ENCODE measurements at places on chromosomes 1 and 21.

GRCh38 chr1:22969304-22969709 lies 3.4 kb downstream of the LACTBL1 start:
- peak; percentile 51 for DNase-seq

GRCh38 chr1:230268371-230269170 lies 157.6 kb downstream of the PGBD5 start:
- no peak for DNase-seq

GRCh38 chr1:172515927-172516326 lies 17.0 kb upstream of the SUCO start:
- no peak for DNase-seq

GRCh38 chr1:107414550-107414949 lies 273.7 kb downstream of the NTNG1 start:
- no peak for DNase-seq

DNA sequence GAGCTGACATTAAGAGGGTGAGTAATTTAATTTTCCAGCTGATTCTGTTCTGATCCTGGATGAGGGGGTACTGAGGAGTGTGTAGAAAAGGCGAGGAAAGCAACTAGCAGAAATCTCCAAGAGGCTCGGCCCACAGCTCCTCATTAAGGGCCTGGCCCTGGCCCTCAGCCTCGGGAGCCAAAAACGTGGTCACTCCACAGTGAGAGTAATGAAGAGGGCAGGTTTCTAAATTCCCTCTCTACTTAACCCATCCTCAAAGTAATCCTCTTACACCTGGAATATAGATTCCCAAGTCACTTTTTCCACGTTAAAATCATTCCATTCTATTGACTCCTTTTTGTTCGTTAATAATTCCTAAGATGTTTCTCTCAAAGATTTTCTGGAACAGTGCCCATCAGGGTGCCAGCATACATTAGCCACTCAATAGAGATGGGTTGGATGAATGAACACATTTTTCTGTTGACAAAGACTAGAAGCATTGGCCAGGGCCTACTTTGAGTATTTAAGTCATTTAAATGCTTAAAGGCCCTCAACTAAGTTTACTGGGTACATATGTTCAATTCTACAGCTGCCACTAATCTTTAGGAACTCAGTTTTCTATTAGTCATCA lies 1.1 kb upstream of the COL11A1 start:
- peak; percentile 54 for DNase-seq

GRCh38 chr1:32876341-32877210 lies 5.9 kb upstream of the FNDC5 start:
- peak; percentile 55 for DNase-seq

DNA sequence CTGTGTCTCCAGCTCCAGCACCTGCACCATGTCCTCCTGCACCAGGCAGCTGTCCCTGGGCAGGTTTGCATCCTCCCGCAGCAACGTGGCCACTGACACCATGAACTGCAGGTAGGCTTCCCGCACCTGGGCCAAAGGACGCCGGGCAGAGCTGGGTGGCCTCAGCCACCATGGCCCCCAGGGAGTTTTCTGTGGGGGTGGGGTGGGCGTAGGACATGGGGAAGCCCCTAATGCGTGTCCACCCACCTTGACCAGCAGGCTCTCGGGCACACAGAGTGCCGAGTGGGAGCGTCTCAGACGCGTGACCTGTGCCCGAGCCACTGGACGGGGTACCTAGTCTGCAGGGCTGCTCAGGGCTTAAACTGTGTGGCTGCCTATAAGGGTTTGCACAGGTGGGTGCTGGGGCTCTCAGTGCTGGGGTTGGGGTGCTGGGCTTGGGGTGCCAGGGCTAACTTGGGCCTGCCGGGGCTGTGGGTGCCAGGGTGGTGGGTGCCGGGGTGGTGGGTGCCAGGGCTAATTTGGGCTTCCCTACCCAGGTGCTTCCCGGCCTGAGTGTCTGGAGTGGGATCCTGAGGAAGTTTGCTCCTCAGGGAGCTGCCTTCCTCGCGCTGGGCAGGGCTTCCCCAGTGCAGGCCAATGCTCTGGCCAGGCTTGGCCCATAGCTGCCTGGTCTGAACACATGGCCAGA lies 17.7 kb downstream of the PRXL2B start:
- no peak for DNase-seq

GRCh38 chr1:112320058-112320457 lies 76.0 kb upstream of the CTTNBP2NL start:
- DNase-seq: no peak

DNA sequence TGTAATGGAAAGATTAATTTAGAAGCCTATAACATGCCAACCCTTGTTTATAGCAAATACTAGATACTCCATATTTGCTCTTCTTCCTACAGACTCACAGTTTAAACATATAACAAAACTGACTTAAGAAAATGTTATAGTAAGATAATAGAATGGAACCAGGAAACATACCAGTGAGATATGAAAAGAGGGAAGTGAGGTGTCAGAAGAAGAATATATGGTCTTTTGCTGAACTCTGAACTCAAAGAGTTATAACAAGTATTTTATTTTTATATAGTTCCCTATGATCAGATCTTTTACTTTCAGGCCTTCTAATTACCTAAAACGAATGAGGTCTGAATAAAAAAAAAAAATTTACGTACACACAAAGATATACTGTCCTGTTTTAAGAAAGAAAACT lies 20.9 kb downstream of the TMED5 start:
- DNase-seq: no peak

- peak; percentile 88 for DNase-seq
Measured at GRCh38 chr1:112704934-112705627, 1.8 kb downstream of the RHOC start.

DNA sequence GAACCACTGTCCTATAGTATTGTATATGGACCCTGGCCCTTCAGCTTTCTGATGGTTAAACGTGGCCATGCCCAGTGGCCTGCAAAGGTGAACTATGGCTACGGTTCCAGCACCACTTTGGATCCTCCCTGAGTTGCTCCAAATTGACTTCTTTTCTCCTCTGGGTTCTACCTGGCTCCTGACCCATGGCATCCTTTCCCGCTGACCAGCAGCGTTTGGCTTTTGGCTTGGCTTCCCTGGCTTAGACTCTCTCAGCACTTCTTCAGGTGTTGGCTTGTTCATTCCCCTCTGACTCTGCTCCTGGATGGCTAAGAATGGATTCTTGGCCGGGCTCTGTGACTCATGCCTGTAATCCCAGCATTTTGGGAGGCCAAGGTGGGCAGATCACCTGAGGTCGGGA lies 152.9 kb downstream of the CNIH3 start:
- DNase-seq: no peak

- DNase-seq: no peak
Measured at GRCh38 chr1:236677641-236678235, 8.6 kb upstream of the ACTN2 start.

DNA sequence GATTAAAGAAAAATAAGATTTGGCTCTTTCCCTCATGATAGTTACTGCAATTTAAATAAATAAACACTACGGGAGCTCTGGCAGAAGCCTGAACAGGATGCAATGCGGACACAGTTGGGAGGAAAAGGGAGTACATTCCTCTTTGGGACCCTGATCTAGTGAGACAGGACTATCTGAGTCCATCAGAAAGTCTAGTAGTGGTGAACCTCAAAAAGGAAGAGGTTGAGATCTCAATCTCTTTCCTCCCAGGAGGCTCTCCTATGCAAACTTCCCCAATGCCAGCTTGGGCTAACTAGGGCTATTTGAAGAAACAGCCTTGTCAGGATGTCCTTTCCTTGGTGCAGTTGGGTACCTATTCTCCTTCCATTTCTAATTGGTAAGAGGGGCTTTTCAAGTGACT lies 4.9 kb upstream of the ABCD3 start:
- no peak for DNase-seq

GRCh38 chr1:5811419-5811818 lies 180.8 kb downstream of the NPHP4 start:
- peak; percentile 46 for DNase-seq

GRCh38 chr1:9615316-9616063 lies 26.8 kb downstream of the TMEM201 start:
- DNase-seq: no peak

DNA sequence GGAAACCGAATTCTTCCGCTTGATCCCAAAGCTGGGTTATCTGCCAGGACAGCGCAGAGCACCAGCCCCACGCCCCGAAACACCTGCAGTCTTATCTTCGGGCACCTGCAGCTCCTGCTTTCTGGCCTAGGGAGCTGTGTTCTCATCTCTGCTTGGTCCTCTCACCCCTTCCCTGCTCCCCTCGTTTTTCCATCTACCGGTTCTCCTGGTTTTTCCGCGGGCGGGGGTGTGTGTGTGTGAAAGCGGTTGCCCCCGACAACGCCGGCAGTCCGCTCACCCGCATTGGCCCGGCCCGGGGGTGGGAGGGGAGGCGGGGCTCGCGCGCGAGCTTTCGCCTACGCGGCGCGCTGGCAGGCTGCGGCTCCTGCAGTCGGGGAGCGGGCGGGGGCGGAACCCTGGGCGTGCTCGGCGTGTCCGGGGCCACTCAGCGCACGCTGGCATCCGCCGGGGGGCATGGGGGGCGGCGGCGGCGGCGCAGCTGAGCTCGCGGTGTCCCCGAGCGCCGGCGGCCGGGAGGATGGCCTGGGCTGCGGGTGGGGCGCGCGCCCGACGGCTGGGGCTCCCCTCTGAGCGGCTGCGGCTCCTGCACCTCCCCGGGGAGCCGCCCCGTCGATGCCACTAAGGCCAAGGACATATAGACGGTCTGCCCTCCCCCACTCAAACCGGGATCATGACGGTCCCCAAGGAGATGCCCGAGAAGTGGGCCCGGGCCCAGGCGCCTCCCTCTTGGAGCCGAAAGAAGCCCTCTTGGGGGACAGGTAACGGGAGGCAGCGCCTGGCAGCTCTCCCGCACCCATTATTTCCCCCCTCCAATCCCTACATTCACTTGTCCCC lies 3.2 kb downstream of the ATP8B2 start:
- peak; percentile 89 for DNase-seq

GRCh38 chr1:36872858-36873257 lies 161.5 kb downstream of the GRIK3 start:
- no peak for DNase-seq

- DNase-seq: no peak
Measured at GRCh38 chr1:200524092-200524491, 96.5 kb downstream of the KIF14 start.

GRCh38 chr1:94962409-94963265 lies 35.7 kb upstream of the CNN3 start:
- no peak for DNase-seq

GRCh38 chr1:219880765-219881457 lies 47.4 kb downstream of the SLC30A10 start:
- no peak for DNase-seq

- DNase-seq: no peak
Measured at GRCh38 chr1:16352842-16353535, 709 bp upstream of the FBXO42 start.

DNA sequence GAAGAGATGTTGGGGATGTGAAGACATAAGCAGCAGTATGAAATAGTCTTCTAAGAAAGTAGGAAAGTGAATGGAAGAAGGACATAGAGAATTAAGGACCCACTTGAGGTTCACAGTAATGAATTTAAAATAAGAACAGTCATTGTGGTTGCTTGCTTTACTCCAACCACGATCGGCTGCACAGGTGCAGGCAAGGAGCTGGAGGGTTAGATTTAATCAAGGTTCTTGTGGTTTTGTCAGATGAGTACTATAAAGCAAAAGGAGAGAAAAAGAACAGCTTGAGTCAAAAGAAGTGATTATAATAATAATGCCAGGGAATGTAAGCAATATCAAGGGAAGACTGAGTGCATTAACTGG lies 46.1 kb upstream of the RBM34 start:
- no peak for DNase-seq

DNA sequence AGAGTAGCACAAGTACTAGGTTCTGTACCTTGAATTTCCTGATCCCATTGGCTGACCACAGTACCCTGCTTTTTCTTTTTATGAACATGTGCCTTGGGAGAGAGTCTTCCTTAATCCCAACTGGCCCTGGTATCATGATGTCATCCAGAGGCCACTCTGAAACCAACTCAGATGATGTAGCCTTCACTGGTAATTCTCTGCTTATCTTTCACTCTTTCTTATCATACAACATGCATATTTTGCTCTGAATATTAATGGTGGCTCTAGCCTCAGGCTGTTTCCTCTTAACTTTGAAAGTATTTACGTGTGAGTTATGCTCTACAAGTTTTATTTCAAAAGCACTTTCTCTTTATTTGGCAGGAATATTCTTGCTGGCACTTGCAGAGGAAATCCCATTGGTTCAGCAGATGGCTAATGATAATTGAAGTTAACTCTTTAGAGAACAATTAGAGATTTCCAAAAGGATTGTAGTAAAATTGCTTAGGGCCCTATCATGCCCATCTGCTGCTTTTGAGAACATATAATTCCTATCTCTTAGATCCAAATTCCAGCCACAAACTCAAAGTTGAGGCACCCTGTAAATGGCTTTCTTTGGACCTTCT lies 86.1 kb downstream of the PTGER3 start:
- no peak for DNase-seq

GRCh38 chr1:18978706-18979105 lies 22.2 kb upstream of the IFFO2 start:
- no peak for DNase-seq

DNA sequence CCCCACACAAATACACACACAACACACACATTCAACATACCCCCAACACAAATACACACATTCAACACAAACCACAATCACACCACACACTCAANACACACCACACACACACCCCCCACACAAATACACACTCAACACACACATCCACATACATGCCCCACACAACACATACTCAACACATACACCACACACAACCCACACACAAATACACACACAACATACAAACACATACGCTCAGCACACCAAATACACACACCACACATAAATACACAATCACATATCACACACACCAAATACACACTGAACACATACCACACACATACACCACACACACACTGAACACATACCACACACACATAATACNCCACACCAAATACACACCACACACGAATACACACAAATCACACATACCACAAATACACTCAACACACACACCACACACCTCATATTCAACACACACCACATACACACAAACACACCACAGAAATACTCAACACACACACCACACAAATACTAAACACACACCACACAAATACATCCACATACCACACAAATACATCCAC lies 48.9 kb downstream of the PRDM15 start:
- DNase-seq: no peak

GRCh38 chr1:2041305-2041704 lies 8.9 kb upstream of the PRKCZ start:
- DNase-seq: no peak

DNA sequence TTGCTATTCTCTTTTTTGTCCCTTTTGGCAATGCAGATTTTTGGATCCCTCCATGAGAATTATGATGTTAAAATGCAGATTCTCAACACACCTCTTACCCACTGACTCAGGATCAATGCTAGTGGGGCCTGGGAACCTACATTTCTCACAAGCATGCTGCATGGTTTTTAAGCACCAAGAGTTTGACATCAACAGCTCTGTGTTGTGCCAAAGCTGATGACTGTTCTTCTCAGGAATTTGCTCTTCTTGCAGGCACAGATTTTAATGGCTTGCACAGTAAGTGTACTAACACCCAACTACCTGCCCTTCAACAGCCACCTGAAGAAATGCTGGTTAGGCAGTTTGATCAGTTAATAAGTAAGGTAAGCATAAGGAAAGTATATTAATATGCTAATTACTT lies 468.7 kb downstream of the PTBP2 start:
- no peak for DNase-seq

DNA sequence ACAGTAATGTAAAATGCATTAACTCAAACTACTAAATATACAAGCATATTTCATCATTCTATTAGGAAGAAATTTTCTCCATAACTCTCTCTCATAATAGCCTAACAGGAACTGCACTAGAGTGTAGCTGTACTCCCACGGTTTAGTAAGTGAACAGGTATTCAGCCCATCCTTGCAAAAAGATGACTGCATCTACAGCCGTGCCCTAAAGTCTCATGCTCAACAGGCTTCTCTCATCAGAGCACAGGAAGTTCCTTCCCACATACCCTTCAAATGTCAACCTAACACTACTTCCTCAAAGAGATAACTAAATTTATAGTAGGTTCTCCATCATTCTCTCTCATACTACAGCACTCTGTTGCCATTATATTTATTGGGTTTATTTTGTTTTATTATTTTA lies 251.6 kb downstream of the AKT3 start:
- no peak for DNase-seq

Measured in right forelimb (tissue), 1 donor.